ENCODE measurements at places on chromosomes 7 and 10.

DNA sequence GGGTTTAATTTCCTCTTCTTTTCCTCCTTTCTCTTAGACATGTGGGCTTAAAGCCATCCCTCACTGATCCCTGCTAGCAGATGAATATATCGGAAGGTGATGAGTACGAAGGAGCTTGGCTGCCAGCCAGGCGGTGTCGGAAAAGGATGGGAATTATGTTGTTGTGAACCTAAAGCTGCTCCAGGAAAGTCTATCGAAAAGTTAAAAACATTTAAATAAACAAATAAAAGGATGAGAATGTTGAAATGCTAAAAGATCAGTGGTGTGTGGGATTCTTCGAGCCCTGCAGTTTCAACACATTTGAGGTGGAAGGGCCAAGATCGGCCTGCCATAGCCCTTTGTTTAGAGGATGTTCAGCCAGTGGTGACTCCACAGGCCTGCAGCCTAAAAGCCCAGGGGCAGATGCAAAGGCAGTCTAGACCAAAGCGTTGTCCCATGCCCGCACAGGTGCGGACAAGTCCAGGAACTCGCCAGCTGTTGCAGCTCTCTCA, 107.9 kb downstream of the JCAD start:
- DNase-seq: no peak

- no peak for DNase-seq
These were observed 383.4 kb upstream of the ADARB2 start for GRCh38 chr10:2120746-2121145.

- no peak for DNase-seq
These were observed 497.2 kb downstream of the PLXNA4 start for GRCh38 chr7:132078891-132079735.

- DNase-seq: no peak
These were observed 163.1 kb upstream of the HGF start for GRCh38 chr7:81932936-81933335.

DNA sequence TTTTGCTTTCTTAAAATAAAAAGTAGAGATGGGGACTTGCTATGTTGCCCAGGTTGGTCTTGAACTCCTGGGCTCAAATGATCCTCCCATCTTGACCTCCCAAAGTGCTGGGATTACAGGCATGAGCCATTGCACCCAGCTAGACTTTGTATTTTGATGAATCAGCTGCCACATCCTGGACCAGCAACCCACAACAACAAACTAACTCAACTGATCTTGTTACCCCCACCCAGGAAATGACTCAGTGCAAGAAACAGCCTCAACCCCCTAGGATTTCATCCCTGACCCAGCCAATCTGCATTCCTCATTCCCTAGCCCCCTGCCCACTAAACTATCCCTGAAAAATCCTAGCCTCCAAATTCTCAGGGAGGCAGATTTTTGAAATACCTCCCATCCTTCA, 123.8 kb downstream of the IPMK start:
- no peak for DNase-seq

Measured in CD8-positive, alpha-beta memory T cell (primary cell).